Thymus (tissue), 14 donors: ENCODE measurements at places on chromosomes 3 and 15.

- no peak for DNase-seq
- no peaks in the 10 kb centered on the region for H3K4me1 ChIP-seq
- no peak overlapping the region for H3K27ac ChIP-seq
- no peaks in the 10 kb centered on the region for H3K27me3 ChIP-seq
These were observed 24.5 kb downstream of the SEMA3G start for GRCh38 chr3:52420388-52420787.

GRCh38 chr15:101258238-101259144 is 6.6 kb upstream of the CHSY1 start:
- no peak overlapping the region for H3K4me3 ChIP-seq
- no peak overlapping the region for H3K27ac ChIP-seq
- no peaks in the 10 kb centered on the region for H3K36me3 ChIP-seq

DNA sequence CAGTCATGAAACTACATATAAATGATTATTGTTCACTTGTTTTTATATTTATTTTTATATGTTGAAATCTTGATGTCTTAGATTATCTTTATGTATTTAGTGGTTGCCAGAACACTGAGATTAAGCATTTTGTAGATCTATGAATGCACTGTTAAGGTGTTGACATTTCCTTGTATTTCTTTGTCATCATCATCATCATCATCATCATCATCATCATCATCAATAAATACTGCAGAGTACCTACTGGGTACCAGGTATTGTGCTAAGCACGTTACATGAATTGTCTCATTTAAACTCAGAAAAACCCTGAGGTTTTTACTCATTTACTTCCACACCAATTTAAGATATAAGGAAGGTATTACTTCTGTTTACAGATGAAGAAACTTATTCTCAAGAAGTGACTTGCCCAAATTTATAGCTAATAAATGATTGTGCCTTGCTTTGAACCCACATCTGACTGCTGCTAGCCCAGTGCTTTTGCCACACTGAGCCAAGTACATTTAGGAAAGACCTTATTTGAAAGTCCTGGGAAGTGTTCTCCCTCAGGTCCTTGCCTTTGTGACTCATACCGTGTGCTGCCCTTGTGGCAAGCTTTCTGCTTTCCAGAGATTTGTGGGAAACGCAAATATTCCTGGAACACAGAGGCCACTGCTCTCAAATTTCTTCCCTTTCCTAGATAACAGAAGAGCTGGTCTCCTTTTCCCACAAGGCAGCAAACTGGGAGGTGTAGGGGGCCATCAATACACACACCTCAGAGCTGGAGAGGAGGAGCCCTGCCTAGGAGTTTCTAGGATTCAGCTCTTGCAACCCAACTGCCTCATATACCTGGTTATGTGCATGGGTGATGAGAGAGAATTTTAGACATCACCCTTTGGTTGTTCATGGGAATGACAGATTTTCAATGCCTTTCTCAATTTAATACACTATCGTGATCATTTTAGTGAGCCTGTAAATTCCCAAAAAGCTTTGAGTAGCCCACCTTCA is 115.4 kb upstream of the C15orf61 start:
- H3K27me3 ChIP-seq = no peaks in the 10 kb centered on the region
- no peak for DNase-seq
- H3K4me3 ChIP-seq = no peak overlapping the region
- no peak overlapping the region for H3K27ac ChIP-seq
- peaks cover 4% of the 10 kb centered on the region for H3K4me1 ChIP-seq
- no peaks in the 10 kb centered on the region for H3K36me3 ChIP-seq

DNA sequence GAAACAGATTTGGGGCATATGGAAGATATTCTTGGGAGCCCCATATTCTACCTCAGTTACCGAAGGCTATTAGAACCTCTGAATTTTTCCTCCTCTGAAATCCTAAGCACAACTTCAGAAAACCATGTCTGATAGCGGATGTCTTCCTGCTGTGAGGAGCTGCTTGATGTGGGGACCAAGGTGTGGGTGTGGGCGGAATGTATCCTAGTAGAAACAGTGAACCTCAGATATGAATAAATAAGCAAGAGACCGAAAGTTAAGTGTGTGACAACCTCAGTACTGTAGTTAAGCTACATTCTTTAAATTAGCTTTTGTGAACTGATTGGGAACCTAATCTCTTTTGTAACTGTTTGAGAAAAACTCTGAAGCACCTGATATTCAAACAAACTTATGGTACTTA is 46.9 kb downstream of the SENP2 start:
- H3K4me1 ChIP-seq = no peaks in the 10 kb centered on the region
- H3K4me3 ChIP-seq = no peak overlapping the region
- no peak overlapping the region for H3K27ac ChIP-seq
- no peaks in the 10 kb centered on the region for H3K27me3 ChIP-seq
- peaks cover 25% of the 10 kb centered on the region for H3K36me3 ChIP-seq

- H3K36me3 ChIP-seq = no peaks in the 10 kb centered on the region
- H3K27ac ChIP-seq = no peak overlapping the region
- no peak overlapping the region for H3K4me3 ChIP-seq
These were observed 505.9 kb downstream of the ZIC1 start for GRCh38 chr3:147915057-147915456.

- no peaks in the 10 kb centered on the region for H3K4me1 ChIP-seq
- H3K36me3 ChIP-seq = peaks cover 65% of the 10 kb centered on the region
- H3K27me3 ChIP-seq = no peaks in the 10 kb centered on the region
- no peak for DNase-seq
These were observed 12.3 kb downstream of the PLEKHO2 start for GRCh38 chr15:64854041-64854440.

- H3K4me3 ChIP-seq = no peak overlapping the region
- H3K4me1 ChIP-seq = no peaks in the 10 kb centered on the region
- no peak overlapping the region for H3K27ac ChIP-seq
These were observed 476.0 kb downstream of the OCA2 start for GRCh38 chr15:27623149-27623548.

DNA sequence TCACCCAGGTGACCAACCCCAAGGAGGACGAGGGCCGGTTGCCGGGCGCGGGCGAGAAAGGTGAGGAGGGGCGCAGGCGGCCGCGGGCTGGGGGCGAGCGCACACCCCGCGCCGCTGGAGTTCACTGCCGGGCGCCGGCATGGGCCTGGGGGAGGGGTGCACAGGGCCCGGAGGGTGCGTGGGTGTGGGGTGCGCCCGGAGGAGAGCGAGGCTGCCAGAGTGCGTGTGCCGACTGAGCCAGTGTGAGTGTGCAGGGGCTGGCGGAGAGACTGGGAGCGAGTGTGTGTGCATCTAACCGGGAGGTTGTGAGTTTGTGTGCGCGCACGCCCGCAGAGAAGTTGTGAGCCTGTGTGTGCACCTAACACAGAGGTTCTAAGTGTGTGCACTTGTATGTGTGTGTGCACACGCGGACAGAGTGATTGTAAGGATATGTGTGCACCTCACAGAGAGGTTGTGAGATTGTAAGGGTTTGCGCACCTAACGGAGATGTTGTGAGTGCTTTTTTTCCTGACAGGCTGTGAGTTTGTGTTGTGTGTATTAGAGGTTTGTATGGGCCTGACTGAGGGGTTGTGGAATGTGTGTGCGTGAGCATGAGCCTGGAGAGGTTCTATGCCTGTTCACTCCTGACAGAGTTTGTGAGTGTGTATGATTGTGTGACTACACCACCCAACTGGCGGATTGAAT is 681 bp downstream of the CTDSPL start:
- peak overlapping the region; percentile 73 for H3K4me3 ChIP-seq
- no peaks in the 10 kb centered on the region for H3K36me3 ChIP-seq
- H3K27ac ChIP-seq = peak overlapping the region; percentile 62
- peak; percentile 38 for DNase-seq

GRCh38 chr15:98568382-98569017 is 79.8 kb upstream of the IGF1R start:
- no peak for DNase-seq
- H3K4me3 ChIP-seq = no peak overlapping the region
- H3K27ac ChIP-seq = no peak overlapping the region
- no peaks in the 10 kb centered on the region for H3K27me3 ChIP-seq
- no peaks in the 10 kb centered on the region for H3K4me1 ChIP-seq

- no peaks in the 10 kb centered on the region for H3K27me3 ChIP-seq
- H3K36me3 ChIP-seq = no peaks in the 10 kb centered on the region
- no peaks in the 10 kb centered on the region for H3K4me1 ChIP-seq
- DNase-seq = no peak
- H3K27ac ChIP-seq = no peak overlapping the region
These were observed 65.0 kb upstream of the IQSEC1 start for GRCh38 chr3:13137941-13138832.

DNA sequence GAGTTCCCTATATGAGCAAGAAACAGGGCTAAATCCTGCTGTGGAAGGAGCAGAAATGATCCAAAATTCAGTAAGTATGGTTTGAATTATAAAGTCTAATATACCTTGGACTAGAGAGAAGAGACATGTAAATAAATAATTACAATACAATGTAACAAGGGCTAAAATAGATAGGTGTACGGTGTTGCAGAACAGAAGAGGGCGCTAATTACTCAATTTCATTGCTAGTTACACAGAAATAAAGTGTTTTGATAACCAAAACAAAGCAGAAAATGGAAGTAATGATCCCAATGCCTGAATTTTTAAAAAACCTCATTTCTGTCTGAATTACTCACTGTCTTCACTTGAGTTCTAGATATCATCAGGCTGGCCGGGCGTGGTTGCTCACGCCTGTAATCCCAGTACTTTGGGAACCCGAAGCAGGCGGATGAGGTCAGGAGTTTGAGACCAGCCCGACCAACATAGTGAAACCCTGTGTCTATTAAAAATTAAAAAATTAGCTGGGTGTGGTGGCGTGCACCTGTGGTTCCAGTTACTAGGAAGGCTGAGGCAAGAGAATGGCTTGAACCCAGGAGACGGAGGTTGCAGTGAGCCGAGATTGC is 8.3 kb upstream of the PLCH1 start:
- no peak overlapping the region for H3K4me3 ChIP-seq
- H3K27ac ChIP-seq = no peak overlapping the region
- no peaks in the 10 kb centered on the region for H3K36me3 ChIP-seq
- no peak for DNase-seq
- H3K4me1 ChIP-seq = no peaks in the 10 kb centered on the region

DNA sequence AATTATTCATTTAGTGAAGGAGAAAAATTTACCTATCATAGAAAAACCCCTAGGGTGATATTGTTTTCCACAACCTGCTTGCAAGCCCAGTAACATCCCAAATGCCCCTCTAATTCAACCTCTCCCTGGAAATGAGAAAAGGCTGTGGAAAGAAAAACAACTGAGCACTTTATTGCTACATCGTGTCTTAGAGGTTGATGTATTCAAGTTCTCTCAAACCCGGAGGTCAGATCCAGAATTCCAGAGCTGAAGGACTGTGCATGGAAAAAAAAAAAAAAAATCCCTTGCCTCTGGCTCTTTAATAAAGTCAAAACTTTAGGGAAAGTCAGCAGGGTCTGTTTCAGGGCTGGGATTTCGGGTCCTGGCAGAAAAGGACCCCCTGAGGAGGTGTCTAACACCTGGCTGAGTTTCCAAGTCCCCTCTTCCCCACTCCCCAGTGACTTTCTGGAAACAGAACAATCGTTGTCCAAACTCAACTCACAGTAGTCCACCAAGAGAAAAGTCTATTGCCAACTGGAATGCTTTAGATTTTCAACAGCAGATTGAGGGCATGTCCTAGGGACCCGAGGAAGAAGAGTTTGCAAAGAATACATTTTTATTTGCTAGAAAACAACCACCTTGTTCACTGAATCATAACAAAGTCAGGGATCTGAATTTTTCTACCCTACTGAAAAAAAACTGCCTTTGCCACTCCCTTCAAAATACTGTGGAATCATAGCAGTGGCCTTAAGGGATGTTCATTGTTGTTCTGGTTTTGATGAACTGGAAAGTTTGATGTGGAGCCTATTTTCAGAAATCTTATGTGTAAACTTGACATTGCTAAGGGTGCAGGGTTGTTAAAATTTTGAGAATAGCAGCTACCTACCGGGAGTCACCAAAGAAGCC is 207.5 kb upstream of the ADAMTS9 start:
- H3K27ac ChIP-seq = no peak overlapping the region
- no peaks in the 10 kb centered on the region for H3K36me3 ChIP-seq
- no peak overlapping the region for H3K4me3 ChIP-seq
- DNase-seq = no peak
- no peaks in the 10 kb centered on the region for H3K4me1 ChIP-seq

DNA sequence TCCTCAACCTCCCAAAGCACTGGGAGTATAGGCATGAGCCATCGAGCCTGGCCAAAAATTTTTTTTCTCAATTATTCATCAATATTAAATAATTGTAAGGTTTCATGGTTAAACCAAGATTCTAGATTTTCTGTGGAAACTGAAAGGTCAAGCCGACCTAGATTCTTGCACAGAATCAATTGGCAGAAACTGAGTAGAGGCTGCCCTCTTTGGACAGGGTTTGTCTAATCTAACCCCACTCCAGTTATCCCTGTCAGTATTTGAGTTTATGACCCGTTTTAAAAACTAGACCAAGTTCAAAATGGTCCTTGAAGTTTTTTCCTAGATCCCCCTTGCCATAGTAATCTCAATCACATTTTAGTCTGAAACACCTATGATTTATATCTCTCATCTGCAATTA is 8.6 kb upstream of the ADAM10 start:
- no peaks in the 10 kb centered on the region for H3K27me3 ChIP-seq
- peaks cover 2% of the 10 kb centered on the region for H3K4me1 ChIP-seq
- DNase-seq = no peak
- H3K27ac ChIP-seq = no peak overlapping the region
- H3K36me3 ChIP-seq = no peaks in the 10 kb centered on the region

- no peak overlapping the region for H3K4me3 ChIP-seq
- DNase-seq = no peak
- peaks cover 47% of the 10 kb centered on the region for H3K27me3 ChIP-seq
- H3K36me3 ChIP-seq = no peaks in the 10 kb centered on the region
- H3K4me1 ChIP-seq = no peaks in the 10 kb centered on the region
- no peak overlapping the region for H3K27ac ChIP-seq
These were observed 7.9 kb upstream of the EOMES start for GRCh38 chr3:27729748-27730611.

GRCh38 chr15:27865323-27865922 is 233.7 kb downstream of the OCA2 start:
- H3K27ac ChIP-seq = no peak overlapping the region
- H3K27me3 ChIP-seq = no peaks in the 10 kb centered on the region
- H3K4me3 ChIP-seq = no peak overlapping the region

DNA sequence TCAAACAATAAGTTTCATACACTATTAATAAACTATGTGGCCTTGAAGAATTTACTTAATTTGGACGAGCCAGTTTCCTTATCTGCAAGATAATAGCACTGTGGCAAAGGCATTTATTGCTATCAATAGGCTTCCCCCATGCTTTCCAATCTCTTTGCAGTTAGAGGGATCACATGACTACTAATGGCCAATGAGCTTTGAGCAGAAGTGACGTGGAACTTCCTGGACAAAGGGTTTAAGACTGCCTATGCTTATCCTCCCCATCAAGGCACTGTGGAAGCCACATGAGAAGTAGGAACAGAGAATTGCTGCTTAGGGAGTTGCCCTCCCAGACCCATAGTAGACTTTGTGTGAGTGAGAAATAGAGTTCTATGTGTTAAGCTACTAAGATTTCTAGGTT is 16.7 kb upstream of the ZMAT3 start:
- H3K27me3 ChIP-seq = no peaks in the 10 kb centered on the region
- DNase-seq = no peak
- H3K27ac ChIP-seq = no peak overlapping the region
- no peak overlapping the region for H3K4me3 ChIP-seq
- no peaks in the 10 kb centered on the region for H3K4me1 ChIP-seq
